ENCODE measurements at places on chromosomes 3 and 15.

- DNase-seq: no peak
These were observed 400.2 kb upstream of the ATP11B start for GRCh38 chr3:182393151-182393550.

GRCh38 chr15:59268852-59269407 is 62.3 kb downstream of the LDHAL6B start:
- no peak for DNase-seq

DNA sequence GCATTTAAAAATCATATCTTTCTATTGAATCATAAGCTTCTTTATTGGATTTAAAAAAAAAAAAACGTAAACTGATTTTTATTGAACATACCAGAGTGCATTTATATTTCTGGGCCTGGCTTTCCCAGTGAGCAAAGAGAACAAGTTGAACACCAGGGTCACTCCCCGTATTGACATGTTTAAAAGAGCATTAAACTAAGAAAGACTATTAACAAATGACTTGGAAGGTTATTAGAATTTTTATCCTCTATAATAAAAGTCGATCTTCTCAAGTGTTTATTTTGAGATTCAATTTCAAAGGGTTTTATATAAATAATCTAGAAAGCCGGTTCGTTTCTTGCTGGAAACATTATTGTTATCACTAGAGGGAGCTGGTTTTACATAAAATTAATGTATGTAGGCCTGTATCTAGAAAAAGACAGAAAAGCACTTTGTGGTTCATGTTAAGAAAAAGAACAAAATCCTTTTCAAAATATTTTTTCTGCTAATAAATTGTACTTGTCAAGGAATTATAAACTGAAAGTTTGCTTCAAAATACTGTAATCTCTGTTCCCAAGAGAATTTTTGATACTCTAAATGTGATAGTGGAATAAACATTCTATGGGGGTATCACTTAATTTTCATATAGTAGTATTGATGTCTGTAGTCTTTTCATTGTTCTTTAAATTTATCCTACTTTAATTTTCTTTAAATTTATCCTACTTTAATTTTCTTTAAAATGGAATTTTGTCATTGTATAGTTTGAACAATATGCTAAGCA is 321.8 kb upstream of the MME start:
- DNase-seq: peak; percentile 49

- DNase-seq: peak; percentile 68
These were observed 614 bp upstream of the MINDY2 start for GRCh38 chr15:58770519-58770856.

GRCh38 chr3:42110631-42111030 is 19.5 kb downstream of the TRAK1 start:
- no peak for DNase-seq

Measured in trophoblast cell (in vitro differentiated cells and primary cell).